Hindlimb muscle (tissue), 1 donor: ENCODE measurements at places on chromosomes 2 and 18.

DNA sequence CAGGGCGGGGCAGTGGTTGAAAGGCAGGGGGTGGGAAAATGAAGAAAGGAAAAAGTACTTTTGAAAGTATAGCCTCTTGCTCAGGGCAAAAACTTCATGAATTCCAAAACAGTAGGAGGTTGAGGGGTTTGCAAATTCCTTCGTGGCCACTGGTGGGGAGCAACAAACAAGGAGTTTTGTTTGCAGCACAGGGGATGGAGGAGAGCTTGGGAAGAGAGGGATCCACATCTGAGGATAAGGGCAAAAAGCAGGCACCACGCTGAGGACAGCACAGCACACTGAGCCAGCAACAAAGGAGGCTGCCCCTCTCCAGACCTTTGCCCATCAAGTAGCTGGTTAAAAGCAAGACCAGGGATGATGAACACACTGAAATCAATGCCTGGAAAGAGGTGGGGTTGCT lies 148.9 kb downstream of the TCF4 start:
- DNase-seq: no peak

DNA sequence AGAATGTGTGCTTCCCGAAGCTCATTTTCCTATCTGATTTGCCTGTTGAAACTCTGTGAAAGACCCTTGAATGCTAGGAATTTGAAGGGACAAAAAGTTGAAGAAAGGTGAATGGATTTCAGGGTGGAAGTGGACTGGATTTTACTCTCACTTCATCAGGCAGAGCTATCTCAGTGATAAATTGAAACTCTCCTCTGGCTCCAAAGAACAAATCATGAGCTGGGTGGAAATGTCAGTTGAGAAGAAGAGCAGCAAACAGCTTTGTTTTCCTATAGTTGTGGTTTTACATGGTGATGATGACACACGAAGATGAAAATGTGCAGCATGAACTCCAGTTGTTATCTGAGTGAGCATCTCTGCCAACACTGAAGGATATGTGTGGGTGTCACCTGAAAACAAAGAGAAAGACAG lies 34.4 kb downstream of the CD28 start:
- no peak for DNase-seq

GRCh38 chr2:60159519-60159918 lies 393.9 kb downstream of the BCL11A start:
- no peak for DNase-seq

GRCh38 chr2:239711911-239712570 lies 311.2 kb upstream of the HDAC4 start:
- DNase-seq: no peak

DNA sequence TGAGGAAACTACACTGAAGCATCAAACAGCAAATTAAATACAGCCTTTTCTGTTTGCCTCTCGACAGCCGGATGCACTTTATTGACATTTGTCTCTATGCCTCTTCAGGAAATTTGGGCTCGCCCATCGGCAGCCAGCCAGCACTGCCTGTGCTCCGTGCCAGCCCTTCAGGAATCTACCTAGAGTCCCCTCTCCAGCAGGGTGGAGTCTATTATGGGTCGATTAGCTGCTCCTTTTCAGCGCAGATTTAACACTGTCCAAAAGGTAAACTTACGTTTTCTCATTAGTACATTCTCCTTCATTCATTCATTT lies 91.5 kb downstream of the MYCN start:
- no peak for DNase-seq

- DNase-seq: no peak
Observed at GRCh38 chr18:73670524-73670923, 477.1 kb downstream of the FBXO15 start.

- no peak for DNase-seq
Observed at GRCh38 chr2:27771202-27771547, 344 bp upstream of the MRPL33 start.

GRCh38 chr2:20411361-20411894 lies 35.4 kb upstream of the RHOB start:
- peak; percentile 58 for DNase-seq

GRCh38 chr2:147356157-147356556 lies 488.7 kb upstream of the ACVR2A start:
- DNase-seq: no peak

DNA sequence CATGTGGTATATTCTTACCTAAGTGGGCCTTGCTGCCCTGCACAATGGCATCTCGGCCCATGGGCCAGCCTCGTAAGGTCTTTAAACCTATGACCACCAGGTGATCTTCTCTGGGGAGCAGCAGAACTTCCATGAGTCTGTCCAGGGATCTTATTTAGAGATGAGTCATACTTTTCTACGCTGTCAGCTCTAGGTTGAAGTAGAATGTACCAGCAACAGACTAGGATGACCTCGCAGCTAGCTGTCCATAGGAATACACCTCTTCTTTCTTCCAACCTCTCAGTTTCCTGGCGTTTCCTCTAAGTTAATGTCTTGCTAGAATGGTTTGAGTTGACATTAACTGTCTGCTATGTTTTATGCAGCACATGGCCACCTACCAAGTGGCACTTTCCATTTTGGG lies 15.6 kb upstream of the CXCR4 start:
- DNase-seq: no peak

- no peak for DNase-seq
Observed at GRCh38 chr2:215880970-215881369, 132.4 kb downstream of the MREG start.

- DNase-seq: no peak
Observed at GRCh38 chr2:227479865-227480475, 8.0 kb downstream of the AGFG1 start.

- DNase-seq: no peak
Observed at GRCh38 chr2:10733980-10734379, 12.6 kb downstream of the ATP6V1C2 start.

GRCh38 chr2:82913566-82913965 lies 1545.5 kb downstream of the SUCLG1 start:
- DNase-seq: no peak

- DNase-seq: no peak
Observed at GRCh38 chr2:99619151-99619550, 129.3 kb upstream of the REV1 start.

GRCh38 chr2:128636802-128637147 lies 318.1 kb upstream of the HS6ST1 start:
- no peak for DNase-seq

GRCh38 chr18:41829647-41830516 lies 125.2 kb upstream of the PIK3C3 start:
- no peak for DNase-seq

- DNase-seq: no peak
Observed at GRCh38 chr18:79629606-79630005, 50.0 kb upstream of the CTDP1 start.

DNA sequence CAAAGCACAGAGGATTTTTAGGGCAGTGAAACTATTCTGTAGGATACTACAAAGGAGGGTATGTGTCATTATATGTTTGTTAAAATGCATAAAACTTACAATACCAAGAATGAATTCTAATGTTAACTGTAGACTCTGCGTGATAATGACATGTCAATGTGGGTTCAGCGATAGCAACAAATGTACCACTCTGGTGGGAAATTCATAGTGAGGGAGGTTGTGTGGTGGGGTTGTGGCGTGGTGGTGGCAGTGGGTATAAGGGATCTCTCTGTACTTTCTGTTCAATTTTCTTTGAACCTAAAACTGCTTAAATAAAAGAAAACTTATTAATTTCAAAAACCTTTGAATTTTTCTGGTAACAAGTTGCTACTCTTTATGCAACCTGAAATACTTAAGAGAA lies 99.3 kb upstream of the SLC38A11 start:
- DNase-seq: no peak

GRCh38 chr2:70083344-70084156 lies 3.7 kb upstream of the PCBP1 start:
- DNase-seq: no peak

- DNase-seq: no peak
Observed at GRCh38 chr2:207936380-207936779, 88.9 kb downstream of the PLEKHM3 start.

DNA sequence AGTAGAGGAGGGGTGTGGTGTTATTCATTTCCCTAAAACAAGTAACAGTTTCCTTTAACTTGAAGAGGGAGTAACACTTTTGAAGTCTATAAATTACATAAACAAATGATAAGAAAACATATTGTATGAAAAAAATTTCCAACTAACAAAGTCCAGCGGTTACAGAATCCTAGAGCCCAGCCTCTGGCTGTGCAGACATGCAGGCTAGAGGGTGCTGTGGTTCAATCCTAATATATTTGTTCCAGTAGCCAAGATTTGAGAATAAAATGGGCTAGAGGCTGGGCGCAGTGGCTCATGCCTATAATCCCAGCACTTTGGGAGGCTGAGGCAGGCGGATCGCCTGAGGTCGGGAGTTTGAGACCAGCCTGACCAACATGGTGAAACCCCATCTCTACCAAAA lies 56.9 kb downstream of the WDR75 start:
- no peak for DNase-seq

- DNase-seq: no peak
Observed at GRCh38 chr2:238640486-238640885, 207.4 kb upstream of the TWIST2 start.

DNA sequence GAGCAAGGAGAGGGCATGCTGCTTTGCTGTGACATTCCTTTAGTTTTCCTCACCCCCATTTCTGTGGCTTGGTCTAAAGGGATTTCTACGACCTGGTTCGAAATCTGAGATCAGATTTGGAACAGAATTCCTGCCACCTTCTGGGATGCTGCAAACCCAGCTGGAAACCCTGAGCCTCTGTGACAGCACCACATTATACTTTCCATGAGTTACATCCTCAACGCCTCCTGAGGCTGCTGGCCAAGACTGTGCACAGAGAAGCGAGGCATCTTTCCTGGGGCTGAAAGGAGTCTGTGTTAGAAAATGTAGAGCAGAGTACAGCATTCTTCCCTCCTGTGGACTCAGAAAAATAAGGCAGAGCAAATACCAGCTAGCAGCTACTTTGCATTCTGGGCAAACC lies 138.1 kb upstream of the CHAC2 start:
- DNase-seq: peak; percentile 15

- no peak for DNase-seq
Observed at GRCh38 chr2:119487434-119488244, 36.6 kb downstream of the SCTR start.

GRCh38 chr2:172970660-172971059 lies 105.0 kb upstream of the MAP3K20 start:
- no peak for DNase-seq

GRCh38 chr18:5466256-5466655 lies 77.5 kb downstream of the EPB41L3 start:
- DNase-seq: no peak

DNA sequence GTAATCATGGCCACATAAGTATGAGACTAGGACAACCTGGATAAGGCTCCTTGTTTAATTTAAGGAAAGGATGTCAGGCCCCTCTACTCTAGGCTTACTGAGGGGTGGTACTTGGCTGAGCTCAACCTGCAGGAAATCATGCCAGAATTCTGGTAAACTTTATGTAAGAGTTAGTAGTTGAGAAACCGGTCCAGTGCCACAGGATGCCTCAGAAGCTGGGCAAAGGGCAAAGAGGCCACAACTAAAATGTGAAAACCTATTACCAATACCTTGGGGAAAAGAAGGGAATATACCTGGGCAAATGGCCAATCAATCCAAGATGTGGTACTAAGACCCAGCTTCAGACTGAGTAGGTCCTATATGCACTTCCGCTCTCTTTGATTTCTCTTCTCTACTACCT lies 86.7 kb downstream of the ITSN2 start:
- no peak for DNase-seq

DNA sequence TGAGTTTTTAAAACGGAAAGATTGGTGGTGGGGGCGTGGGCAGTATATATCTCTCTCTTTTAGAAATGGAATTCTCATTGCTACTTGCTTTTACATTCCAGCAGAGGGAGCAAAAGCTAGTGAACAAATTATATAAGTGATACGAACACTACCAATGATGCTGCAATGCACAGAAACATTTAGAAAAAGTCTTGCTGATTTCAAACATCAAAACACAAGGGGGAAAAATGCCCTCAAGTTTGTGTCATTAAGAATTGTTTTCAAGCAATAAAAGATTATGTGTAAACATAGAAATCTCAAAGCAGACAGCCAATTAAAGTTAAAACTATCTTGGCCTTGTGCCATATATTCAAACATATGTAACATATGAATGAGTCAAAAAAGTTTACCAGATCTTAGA lies 296.3 kb upstream of the KCNJ3 start:
- DNase-seq: no peak

DNA sequence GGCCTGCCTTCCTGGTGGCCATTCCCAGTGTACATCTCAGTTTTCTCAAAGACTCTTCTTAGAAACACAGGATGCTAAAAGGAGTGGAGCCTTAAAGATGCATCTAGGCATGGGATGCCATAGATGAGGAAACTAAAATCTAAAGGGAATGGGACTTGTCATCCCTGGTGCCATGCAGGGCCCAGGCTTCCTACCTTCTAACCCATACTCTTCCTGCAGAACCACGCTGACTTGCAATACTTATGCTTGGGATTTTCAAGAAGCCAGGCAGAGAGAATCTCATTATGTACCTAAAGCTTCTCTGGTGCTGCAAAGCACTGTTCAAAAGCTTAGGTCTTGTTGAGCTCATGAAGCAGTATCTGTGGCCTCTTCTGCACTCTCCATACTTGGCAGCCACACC lies 329.1 kb downstream of the CYRIA start:
- no peak for DNase-seq

GRCh38 chr2:190447766-190448165 lies 39.6 kb downstream of the MFSD6 start:
- no peak for DNase-seq

GRCh38 chr2:68719912-68720311 lies 14.7 kb upstream of the ARHGAP25 start:
- DNase-seq: no peak

DNA sequence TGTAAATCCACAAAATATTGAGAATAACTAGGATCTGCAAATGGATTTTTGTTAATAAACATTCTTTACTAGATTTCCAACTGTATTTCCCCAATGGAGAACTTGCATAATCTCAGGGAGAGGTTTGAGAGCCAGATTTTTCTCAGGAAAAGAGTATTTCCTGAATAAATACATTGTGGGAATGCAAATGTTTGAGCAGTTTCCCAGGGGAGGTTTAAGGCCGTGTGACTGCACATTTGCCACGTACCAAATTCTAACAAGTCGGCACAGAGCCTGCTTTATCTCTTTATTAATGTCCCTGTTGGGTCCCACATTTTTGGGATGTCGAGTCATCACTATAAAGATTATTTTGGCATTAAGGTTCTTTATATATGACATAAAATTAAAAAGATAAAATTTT lies 27.0 kb downstream of the TFPI start:
- peak; percentile 33 for DNase-seq

- no peak for DNase-seq
Observed at GRCh38 chr2:106160786-106161261, 33.3 kb downstream of the UXS1 start.

GRCh38 chr2:43406651-43407279 lies 180.4 kb upstream of the ZFP36L2 start:
- DNase-seq: no peak

DNA sequence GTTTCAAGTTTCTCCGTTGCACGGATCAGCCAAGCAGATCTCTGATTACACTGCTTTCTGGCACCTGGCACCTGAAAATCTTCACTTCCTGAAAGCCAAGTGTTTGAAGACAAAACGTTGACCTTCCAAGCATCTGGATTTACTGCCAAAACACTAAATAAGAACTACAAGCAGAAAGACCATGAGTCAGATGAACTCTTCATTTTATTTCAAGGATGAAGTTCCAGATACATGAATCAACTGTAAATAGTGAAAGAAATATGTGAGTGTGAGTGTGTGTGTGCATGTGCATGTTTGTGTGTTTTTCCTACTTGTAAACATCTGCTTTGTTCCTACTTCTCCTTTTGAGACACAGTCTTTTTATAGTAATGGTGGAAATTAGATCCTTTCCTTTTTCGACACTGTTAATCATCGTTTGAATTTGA lies 60.0 kb upstream of the DTNA start:
- peak; percentile 19 for DNase-seq

GRCh38 chr2:6812857-6813530 lies 52.7 kb downstream of the CMPK2 start:
- no peak for DNase-seq

- DNase-seq: peak; percentile 63
Observed at GRCh38 chr2:108542071-108542470, 7.8 kb downstream of the LIMS1 start.
